ENCODE measurements at places on chromosomes 1 and 21. TPM values are rescaled to one million over a fixed set of nuclear protein-coding genes. Genes with fewer than 3 reads are reported as not detected.

DNA sequence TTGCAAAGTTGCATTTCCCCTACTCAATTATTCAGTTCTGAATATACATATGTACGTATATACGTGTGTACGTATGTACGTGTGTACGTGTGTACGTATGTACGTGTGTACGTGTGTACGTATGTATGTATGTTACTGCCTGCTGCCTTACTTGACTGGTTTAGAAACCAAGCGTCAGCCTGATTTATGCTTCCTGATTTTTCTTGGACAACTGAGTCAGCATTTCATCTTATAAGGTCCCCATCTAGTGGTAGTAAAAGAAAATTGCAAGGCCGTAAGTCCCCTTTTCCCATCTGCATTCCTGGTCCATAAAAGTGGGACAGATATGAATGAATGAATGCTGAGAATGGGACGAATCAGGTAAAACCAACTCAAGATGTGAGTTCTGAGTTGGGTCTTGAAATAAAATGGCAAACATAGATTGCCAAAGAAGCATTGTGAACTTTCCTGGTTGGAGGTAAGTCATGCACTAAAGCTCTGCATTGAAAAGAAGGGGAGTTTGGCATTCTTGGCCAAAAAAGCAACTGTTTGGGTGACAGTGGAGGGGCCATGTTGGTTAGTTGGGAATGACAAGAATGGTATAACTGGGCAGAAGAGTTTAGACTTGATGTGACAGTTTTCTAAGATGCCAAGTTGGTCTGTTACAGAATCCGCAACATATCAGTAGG lies 76.4 kb upstream of the DNAH14 start:
- no peaks in the 10 kb centered on the region for H3K27me3 ChIP-seq
- no peak for DNase-seq
- no peak overlapping the region for H3K4me3 ChIP-seq
- H3K36me3 ChIP-seq, result no peaks in the 10 kb centered on the region
- H3K27ac ChIP-seq, result no peak overlapping the region

DNA sequence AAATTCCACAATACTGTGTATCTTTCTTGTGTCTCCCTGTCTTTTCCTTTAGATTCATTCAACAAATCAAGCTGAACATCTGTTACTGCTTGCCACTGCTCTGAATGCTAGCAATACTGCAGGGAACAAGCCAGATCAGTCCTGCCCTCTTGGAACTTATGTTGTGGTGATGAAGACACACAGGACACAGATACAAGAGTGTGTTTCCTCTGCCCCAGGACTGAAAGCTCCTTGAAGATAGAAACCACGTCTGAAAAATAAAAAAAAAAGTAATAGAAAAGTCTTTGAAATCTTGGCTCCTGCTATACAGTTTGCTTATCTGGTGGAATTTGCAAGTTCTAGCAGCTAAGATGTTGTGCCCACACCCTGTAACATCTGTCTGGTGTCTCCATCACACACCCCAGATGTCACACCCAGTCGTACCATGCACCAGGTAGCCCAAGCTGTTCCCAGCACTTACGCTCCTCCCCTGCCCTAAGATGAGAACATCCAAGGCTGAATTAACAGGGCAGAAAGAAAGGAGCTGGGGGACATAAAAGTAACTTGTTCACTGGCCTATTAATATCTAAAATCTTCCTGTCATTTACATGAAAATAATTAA lies 80.2 kb upstream of the GALNT2 start:
- no peak overlapping the region for H3K4me3 ChIP-seq
- H3K27ac ChIP-seq, result no peak overlapping the region
- no peaks in the 10 kb centered on the region for H3K27me3 ChIP-seq

DNA sequence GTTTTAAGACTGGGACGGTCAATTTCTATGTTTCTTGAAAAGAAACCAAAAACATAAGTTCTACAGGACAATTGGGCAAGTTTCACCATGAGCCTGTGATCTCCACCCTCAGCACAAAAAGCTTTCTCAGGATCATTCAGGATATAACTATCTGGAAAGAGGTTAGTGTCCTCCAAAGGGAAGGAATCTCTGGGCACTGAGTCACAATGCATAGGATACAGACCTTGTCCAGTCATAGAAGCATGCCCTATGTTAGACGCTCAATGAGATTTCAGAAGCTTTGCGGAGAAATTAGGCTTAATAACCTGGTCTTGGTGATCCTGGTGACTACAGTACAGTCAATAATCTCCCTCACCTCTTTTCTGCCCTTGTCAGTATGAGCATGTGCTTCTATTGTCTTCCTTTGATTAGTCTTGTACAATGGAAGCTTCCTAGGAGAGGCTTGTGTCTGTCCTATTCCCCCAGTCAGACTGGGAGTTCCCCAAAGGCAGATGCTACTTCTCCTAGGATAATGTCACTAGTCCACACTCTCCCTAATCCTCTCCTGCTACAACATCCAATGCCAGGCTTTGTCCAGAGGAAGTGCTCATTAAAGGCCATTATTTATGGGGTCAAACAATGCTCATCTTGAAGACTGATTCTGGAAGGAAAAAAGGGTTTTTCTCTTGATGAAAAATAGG lies 97.4 kb downstream of the KCNH1 start:
- DNase-seq, result no peak
- no peaks in the 10 kb centered on the region for H3K27me3 ChIP-seq
- no peaks in the 10 kb centered on the region for H3K36me3 ChIP-seq
- no peaks in the 10 kb centered on the region for H3K4me1 ChIP-seq
- H3K4me3 ChIP-seq, result no peak overlapping the region
- H3K27ac ChIP-seq, result no peak overlapping the region

GRCh38 chr1:160883581-160884513 lies 1.1 kb downstream of the ITLN1 start:
- no peak for DNase-seq
- H3K27me3 ChIP-seq, result no peaks in the 10 kb centered on the region
- H3K4me1 ChIP-seq, result no peaks in the 10 kb centered on the region

DNA sequence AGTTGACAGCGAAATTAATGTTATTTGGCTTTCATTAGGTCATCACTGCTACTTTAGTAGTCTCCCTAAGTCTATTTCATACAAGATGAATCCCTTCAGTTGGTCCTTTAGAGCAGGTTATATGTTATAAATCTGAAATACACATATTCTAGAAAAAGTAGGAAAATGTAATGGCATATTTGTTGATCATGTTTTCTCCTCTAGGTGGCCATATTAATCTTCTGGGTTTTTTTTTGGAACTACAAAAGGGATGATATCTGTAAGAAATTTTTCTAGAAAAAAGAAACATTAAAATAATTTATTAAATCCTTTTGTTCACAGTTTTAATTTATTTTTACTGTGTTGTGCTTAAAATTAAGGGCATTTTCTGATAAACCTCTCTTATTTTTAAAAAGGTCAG lies 87.9 kb downstream of the SYT14 start:
- no peak overlapping the region for H3K4me3 ChIP-seq
- no peaks in the 10 kb centered on the region for H3K27me3 ChIP-seq
- H3K4me1 ChIP-seq, result no peaks in the 10 kb centered on the region
- H3K36me3 ChIP-seq, result no peaks in the 10 kb centered on the region

GRCh38 chr1:182766881-182767645 lies 22.5 kb upstream of the NPL start:
- DNase-seq, result no peak
- H3K36me3 ChIP-seq, result no peaks in the 10 kb centered on the region
- no peaks in the 10 kb centered on the region for H3K4me1 ChIP-seq

DNA sequence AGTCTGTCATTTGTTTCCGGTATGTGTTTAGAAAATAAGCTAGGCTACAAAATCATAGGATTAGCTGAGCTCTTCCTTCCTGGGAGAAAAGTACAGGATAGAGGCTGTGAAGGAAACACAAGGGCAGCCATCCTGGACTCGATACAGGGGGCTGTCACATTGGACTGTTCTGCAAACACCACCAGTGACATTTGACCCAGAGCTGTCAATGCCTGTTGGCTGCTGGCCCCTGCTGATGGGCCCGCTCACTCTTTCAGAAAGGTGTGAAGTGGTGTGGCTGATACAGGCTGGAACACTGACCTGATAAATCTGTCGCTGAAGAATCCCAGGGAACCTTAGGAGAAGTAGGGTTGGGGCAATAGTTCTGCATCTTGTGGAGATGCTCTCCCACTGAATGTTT lies 183.1 kb downstream of the RHOU start:
- peak; percentile 42 for DNase-seq
- no peaks in the 10 kb centered on the region for H3K27me3 ChIP-seq
- no peaks in the 10 kb centered on the region for H3K36me3 ChIP-seq
- no peak overlapping the region for H3K27ac ChIP-seq
- H3K4me3 ChIP-seq, result no peak overlapping the region

DNA sequence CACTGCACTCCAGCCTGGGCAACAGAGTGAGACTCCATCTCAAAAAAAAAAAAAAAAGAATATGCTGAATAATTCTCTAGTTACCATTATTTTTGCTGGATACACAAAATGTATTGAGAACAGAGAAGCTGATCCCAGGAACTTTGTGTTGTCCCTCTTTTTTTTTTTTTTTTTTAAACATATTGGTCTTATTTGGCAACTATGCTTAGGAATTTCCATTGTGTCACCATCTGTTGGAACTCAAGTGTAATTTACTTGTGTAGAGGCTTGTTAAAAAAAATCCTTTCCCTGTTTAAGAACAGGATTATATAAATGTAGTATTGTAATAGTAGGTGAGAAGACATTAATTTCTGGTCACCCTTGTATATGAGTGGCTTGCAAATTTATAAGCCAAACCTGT lies 28.6 kb downstream of the CAMSAP2 start:
- no peak for DNase-seq
- H3K36me3 ChIP-seq, result no peaks in the 10 kb centered on the region
- no peaks in the 10 kb centered on the region for H3K27me3 ChIP-seq
- H3K4me3 ChIP-seq, result no peak overlapping the region

DNA sequence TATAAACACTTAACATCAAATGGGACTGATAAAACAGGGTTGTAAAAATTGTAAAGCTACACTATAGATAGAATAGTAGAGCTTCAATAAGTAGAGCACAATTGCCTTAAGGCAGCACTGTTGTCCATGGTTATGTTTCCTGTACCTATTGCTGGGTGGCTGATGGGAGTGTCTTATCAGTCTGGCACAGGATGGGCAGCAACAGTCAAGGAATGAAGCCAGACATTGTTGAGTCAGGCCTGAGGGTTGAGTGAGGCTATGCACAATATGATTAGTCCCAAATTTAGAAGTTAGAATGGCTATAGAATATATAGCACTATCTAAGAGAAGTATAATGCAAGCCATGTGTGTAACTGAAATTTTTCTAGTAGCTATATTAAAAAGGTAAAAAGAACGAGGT lies 25.0 kb upstream of the CD1D start:
- H3K36me3 ChIP-seq, result no peaks in the 10 kb centered on the region
- no peak overlapping the region for H3K4me3 ChIP-seq
- H3K4me1 ChIP-seq, result peaks cover 33% of the 10 kb centered on the region
- H3K27ac ChIP-seq, result no peak overlapping the region
- H3K27me3 ChIP-seq, result no peaks in the 10 kb centered on the region

DNA sequence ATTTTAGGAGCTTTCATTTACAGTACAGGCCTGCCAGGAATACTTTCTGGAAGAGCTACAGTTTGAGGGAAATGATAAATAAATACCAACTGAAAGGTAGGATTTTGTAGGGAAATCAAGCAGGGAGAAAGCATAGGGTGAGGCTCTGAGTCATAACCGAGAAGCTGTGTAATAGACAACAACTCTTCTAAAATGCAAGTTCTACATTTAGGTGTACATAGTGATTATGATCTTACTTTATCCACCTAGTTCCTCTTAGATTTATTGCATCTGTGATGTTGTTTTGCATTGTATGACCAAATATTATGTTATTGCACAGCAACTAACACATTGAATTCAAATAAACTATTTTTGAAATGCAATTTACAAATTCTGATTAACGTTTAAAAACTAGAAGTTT lies 819.3 kb downstream of the PLA2G4A start:
- H3K4me1 ChIP-seq, result no peaks in the 10 kb centered on the region
- H3K36me3 ChIP-seq, result no peaks in the 10 kb centered on the region
- no peak for DNase-seq
- no peak overlapping the region for H3K27ac ChIP-seq
- H3K4me3 ChIP-seq, result no peak overlapping the region

DNA sequence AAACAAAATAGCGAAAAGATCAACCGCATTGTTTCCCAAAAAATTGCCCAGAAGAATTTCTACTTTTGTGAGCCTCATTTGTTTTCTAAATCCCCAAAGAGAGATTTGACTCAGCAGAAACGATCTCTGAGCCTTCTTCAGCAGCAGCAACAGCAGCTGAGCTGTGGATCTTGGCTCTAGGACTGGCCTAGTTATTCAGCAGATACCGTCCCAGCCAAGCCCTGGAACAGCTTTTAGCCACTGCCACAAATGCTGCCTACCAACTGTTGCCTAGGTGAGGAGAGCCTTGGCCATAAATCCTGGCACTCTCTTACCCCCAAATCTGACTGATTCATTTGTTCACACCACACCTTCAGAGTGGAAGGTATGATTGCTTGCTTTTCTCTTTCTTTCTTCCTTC lies 320.1 kb downstream of the TGFB2 start:
- no peak for DNase-seq
- H3K4me3 ChIP-seq, result no peak overlapping the region
- no peaks in the 10 kb centered on the region for H3K27me3 ChIP-seq
- H3K36me3 ChIP-seq, result no peaks in the 10 kb centered on the region
- H3K27ac ChIP-seq, result no peak overlapping the region

DNA sequence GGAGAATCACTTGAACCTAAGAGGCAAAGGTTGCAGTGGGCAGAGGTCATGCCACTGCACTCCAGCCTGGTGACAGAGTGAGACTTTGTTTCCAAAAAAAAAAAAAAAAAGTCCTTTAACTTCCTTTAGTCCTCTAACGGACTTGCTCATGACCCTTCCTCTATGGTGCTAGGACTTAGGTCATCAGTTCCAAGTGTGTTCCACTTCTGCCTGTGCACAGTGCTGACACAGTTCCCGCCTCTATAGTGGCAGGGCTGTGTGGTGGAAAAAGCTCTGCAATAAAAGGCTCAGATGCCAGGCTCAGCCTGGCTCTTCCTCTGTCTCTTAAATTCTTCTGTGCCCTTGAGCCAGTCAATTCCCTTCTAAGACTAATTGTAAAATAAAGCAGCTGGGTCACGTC lies 22.0 kb downstream of the CC2D1B start:
- no peaks in the 10 kb centered on the region for H3K27me3 ChIP-seq
- no peaks in the 10 kb centered on the region for H3K4me1 ChIP-seq
- no peak overlapping the region for H3K27ac ChIP-seq
- no peak overlapping the region for H3K4me3 ChIP-seq
- DNase-seq, result no peak

DNA sequence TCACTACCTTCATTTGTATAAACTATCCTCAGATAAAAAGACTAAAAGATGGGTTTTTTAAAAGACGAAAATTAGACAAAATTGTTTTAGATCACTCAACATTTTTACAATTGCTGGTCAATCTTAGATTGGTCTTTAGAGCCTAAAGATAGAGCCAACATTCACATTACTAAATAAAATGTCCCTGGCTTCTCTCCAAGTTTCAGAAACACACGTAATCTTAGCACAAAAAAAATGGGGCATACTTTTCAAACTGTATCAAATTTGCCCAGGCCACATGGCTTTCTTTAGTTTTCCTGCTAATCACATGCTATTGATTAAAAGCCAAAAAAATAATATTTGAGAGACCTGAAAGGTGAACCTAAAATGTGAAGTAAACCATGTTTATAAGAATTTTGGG lies 288.1 kb downstream of the DPYD start:
- DNase-seq, result no peak
- H3K4me3 ChIP-seq, result no peak overlapping the region
- no peaks in the 10 kb centered on the region for H3K27me3 ChIP-seq
- peaks cover 18% of the 10 kb centered on the region for H3K4me1 ChIP-seq
- no peaks in the 10 kb centered on the region for H3K36me3 ChIP-seq

- no peak for DNase-seq
- H3K27me3 ChIP-seq, result peaks cover 6% of the 10 kb centered on the region
- no peaks in the 10 kb centered on the region for H3K36me3 ChIP-seq
- H3K27ac ChIP-seq, result no peak overlapping the region
Measured at GRCh38 chr1:62995173-62995572, 211.2 kb downstream of the ATG4C start.

Gene TSPAN1
- polyA plus RNA-seq, result 2.2 TPM

Gene CFAP74
- polyA plus RNA-seq, result 0.18 TPM

All from spleen (tissue), 13 donors.